ENCODE measurements at places on chromosomes 12 and 14. TPM values are rescaled to one million over a fixed set of nuclear protein-coding genes. Genes with fewer than 3 reads are reported as not detected.

The PCNX4 gene
- 71.3 TPM for total RNA-seq

The RIN3 gene
- total RNA-seq = 1.3 TPM

The GPRC5D gene
- not detected for total RNA-seq

The WNT1 gene
- total RNA-seq = not detected

The OR6C2 gene
- not detected for total RNA-seq

The NPFF gene
- not detected for total RNA-seq

The GPR162 gene
- total RNA-seq = 0.96 TPM

Data from regular cardiac myocyte (primary cell).